ENCODE measurements at places on chromosomes 12 and 14.

- no peak for DNase-seq
These were observed 21.5 kb downstream of the DYRK2 start for GRCh38 chr12:67669934-67670631.

DNA sequence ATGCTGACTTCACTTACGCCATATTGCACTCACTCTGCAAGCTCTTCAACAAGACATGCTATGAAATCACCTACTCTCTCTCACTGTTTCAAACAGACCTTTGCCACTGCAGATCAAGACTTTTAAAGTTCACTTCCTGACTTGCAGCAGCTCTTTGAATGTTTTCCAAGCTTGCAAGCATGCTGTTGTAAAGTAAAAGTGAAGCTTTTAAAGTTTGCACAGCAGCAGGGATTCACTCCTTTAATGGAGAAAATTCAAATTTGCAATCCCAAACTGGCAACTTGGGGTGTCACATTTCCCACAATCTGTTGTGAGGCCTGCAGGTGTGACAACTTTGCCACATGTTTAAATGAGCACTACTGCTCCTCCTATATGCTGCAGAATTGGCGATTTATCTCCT is 270.9 kb downstream of the ALX1 start:
- DNase-seq = no peak

DNA sequence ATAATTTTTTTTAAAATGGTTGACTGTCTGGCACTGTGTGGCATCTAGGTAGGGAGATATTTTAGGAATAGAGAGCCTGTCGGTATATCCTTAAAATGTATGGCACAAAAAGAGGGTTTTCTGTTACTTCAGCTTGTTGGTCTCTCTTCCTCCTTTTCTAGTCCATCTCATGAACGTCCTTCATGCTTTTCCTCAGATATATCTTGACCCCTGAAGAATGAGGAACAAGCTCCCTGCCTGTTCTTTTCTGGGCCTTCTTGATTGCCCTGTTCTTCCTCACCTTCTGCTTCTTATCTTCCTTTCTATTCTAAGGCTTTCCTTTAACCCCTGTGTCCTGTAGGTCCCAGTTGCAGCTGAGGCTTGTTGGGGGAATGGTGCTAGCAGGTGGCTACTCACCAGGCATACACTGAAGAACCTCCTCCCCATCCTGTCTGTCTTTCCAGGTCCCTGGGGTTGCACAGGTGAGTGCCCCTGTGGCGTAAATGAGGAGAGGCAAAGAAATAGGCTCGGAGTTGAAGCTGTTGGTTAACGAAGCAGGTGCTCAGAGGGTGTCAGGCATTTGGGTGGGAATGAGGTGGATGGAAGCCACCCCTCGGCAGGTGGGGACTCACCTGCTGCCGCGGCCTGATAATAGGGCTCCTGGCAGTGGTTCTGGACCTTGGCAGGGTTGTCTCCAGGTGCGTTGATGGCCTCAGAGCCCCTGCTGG is 7.2 kb upstream of the C1R start:
- DNase-seq = no peak

- no peak for DNase-seq
These were observed 64.5 kb upstream of the VASH1 start for GRCh38 chr14:76696791-76697190.

- no peak for DNase-seq
These were observed 29.7 kb downstream of the ATF7IP start for GRCh38 chr12:14395074-14395778.

DNA sequence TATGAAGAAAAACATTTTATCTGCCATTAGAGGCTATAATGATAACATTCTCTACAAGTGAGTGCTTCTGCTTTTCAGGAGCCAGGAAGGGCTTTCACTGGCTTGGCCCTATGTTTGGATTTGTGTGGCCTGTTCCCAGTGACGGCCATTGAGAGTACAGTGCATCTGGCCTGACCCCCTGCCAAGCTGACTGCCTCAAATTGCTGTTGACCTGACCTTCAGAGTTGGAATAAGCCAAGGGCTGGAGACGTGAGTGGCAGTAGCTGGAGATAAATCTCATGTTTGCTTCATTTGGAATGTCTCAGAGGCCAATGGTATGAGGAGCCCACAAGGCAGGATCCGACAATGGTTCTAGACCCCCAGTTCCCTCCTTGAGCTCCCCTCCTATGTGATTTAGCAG is 28.3 kb upstream of the PLEKHG7 start:
- DNase-seq = no peak

- no peak for DNase-seq
These were observed 1.4 kb upstream of the PTPRO start for GRCh38 chr12:15320881-15321280.

GRCh38 chr12:122840580-122841513 is 5.6 kb downstream of the HIP1R start:
- no peak for DNase-seq

DNA sequence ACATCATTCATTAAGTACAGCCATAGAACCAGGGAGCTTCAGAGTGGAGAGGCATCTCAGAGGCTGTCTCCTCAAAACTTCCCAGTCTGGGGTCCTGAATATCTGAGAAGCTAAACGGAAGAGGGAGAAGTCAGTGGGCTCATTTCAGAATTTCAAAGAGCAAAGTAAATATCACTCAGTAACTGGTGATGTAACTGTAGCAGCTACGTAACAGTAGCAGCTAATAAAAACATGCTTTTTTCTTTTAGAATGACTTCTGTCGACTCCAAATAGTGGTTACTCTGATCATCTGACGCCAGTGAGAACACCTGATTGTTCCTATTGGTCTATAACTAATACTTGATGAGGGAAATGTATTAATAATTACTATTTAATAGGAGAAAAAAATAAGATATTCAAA is 383.3 kb downstream of the DPF3 start:
- DNase-seq = no peak

- DNase-seq = no peak
These were observed 198.5 kb downstream of the PTPRO start for GRCh38 chr12:15520844-15521243.

DNA sequence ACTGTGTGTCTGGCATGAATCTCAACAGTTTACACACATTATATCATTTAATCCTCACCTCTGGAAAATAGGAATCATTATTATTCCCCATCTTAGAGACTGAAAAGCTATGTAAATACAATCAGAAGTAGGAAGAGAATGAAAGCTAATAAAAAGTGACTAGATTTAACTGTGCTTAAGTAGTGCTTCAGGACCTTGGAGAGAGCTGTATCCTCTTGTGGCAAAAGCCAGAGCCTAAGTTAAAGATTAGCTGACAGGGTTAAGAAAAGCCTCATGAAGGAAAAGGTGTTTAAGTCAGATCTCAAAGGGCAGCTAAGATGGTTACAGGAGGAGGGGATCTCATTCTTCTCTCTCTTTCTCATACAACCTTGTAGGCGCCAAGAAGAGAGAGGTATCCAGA is 65.3 kb upstream of the TMEM233 start:
- DNase-seq = no peak

- DNase-seq = no peak
These were observed 40.4 kb downstream of the CAPS2 start for GRCh38 chr12:75289753-75290152.

DNA sequence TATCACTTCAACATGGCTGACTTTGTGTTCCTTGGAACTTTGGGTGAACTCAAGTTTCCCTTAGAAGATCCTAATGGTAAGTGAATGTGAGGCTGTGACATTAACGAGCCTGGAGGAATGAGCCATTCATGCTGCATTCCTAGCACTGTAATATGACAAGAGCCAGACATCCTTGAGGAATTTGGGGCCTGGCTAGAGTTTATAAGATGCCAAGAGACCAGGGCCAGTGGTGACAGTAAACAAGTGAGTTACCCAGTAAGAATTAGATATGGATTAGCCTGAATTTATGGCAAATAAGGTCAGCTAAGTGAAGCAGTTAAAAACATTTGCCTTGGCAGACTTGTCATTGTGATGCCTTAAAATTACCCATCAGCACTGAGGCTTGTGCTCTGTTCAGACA is 232.4 kb downstream of the AKAP6 start:
- no peak for DNase-seq

GRCh38 chr14:101512376-101512695 is 49.0 kb upstream of the DIO3 start:
- DNase-seq = no peak

- DNase-seq = no peak
These were observed 60.3 kb downstream of the KLRG1 start for GRCh38 chr12:9049520-9050133.

DNA sequence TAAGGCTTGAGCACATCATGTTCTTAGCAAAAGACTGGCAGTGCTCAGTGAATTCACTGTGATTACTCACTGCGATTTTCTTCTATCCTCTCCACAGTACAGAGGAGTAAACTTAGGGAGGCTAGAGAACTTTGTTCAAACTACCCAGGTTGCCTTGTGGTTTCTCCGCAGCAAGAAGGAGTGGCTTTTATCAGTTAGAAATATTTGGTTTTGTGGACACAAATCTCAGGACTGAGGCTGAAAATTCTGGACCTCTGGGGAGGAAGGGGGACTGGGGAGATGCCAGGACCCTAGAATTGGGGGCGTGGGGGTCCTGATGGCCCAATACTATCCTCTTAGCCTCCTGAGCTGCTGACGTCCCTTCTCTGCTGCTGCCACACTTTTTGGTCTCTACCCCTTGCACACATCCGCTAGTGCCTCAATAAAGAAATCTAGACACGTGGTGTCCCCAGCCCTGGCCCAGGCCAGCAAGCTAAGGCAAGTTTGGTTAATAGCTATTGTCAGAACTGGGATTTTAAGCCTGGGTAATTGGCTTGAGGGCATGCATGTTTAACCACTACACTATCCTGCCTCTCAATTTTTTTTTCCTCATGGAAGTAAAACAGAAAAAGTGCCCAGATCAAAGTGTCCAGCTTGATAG is 842 bp downstream of the OAS2 start:
- DNase-seq = no peak

- DNase-seq = no peak
These were observed 33.3 kb upstream of the GCH1 start for GRCh38 chr14:54935958-54936357.

GRCh38 chr12:75779891-75780496 is 251.6 kb downstream of the PHLDA1 start:
- DNase-seq = no peak

- DNase-seq = no peak
These were observed 96.2 kb downstream of the CIT start for GRCh38 chr12:119780786-119781434.

- DNase-seq = no peak
These were observed 5.0 kb upstream of the ADGRD1 start for GRCh38 chr12:130948751-130949150.

- DNase-seq = no peak
These were observed 111.0 kb downstream of the MSRB3 start for GRCh38 chr12:65389436-65389835.

- no peak for DNase-seq
These were observed 17.6 kb upstream of the CRIP2 start for GRCh38 chr14:105456736-105457617.

GRCh38 chr12:117032593-117033381 is 66.4 kb downstream of the TESC start:
- no peak for DNase-seq

GRCh38 chr14:61491224-61491623 is 169.8 kb downstream of the PRKCH start:
- DNase-seq = no peak

- no peak for DNase-seq
These were observed 19.1 kb upstream of the ARMH4 start for GRCh38 chr14:58171090-58171489.

DNA sequence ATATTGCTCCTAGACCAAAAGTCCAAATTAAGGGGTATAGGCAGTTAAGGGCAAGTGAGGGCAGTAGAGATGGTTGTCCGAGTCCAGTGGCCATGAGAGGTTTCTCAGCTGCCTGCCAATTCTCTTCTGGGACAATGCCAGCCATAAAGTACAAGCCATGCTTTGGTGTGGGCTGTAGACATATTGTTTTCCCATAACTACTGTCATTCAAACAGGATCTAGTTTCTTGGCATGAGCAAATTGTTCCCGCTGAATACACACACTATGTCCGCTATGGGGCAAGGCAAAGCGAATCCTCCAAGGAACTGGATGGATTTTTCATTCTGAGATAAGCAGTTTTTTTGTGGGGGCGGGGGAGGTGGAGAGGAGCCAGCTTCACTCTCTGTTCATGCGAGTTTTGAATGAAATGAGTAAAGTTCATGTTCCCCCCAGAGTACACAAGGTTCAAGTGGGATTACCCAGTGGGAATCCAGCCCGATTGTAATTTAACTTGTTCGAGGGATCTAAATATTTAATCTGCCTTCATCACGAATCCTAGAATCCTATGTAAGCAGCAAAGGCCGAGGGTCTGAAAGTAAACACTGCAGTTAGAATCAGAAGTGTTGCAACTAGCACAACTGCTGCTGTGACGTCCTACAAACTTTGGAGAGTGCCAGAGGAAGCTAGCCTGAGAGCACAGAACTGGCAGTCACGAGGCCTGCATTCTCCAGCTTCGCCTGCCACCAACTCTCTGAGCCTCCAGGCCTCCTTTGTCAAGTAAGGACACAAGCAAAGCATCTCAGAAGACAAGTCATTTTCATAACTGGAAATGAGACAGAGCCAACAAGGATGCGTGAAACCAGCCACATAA is 137.0 kb downstream of the CRADD start:
- no peak for DNase-seq

DNA sequence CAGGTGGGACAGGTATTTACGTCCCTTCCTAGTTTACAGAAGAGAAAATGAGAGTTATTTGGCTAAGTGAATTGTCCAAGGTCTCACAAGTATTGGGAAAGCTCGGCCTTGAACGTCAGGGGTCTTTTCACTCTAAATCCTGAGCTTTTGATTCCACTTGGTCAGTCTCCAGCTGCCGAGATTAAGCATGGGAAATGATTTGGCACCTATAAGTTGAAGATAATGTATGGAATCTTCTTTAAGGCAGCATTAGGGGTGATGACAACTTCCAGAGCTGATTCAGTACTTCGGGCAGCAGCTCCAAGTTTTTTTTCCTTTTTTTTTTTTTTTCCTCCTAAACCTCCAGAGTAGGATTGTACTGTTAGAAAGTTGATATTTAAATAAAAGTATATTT is 722 bp downstream of the FAM234B start:
- DNase-seq = no peak

- peak; percentile 25 for DNase-seq
These were observed 5.5 kb downstream of the ITGA5 start for GRCh38 chr12:54413284-54414190.

DNA sequence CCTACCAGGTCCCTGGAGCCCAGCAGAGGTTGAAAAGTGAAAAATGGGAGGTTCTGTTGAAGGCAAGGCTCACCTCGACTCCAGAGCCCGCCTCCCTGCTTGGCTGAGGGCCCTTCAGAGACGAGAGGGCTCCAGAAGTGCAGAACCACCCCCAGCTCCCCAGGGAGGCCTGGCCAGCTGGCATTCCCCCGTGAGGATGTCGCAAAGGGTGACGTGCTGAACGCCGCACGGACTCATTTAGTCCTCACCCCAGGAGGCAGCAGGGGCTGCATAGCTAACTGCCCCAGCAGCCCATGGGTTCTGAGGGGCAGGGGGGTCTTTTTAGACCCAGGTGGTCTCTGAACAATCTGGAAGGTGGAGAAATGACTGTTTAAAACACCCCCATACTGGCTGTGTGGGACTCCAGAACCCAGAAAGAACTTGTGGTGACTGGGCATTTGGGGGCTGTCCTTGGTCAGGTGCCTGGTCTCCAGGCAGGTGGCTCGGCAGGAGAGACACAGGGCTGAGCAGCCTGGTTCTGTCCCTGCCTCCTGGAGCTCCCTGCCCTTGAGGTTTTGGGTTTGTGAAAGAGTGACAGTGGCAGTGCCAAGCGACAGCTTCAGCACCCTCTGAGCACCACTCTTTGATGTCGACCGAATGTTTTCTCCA is 32.0 kb downstream of the ANAPC7 start:
- DNase-seq = peak; percentile 90

GRCh38 chr12:638953-639557 is 24.2 kb downstream of the NINJ2 start:
- DNase-seq = no peak

GRCh38 chr12:14853961-14854360 is 10.6 kb upstream of the ART4 start:
- DNase-seq = no peak
